ENCODE measurements at places on chromosomes 5 and 9.

- no peak for DNase-seq
Measured at GRCh38 chr5:74235552-74235951, 405.0 kb downstream of the ENC1 start.

- DNase-seq: no peak
Measured at GRCh38 chr9:22208846-22209585, 199.9 kb upstream of the CDKN2B start.

- DNase-seq: no peak
Measured at GRCh38 chr5:39518516-39518915, 93.7 kb upstream of the DAB2 start.

DNA sequence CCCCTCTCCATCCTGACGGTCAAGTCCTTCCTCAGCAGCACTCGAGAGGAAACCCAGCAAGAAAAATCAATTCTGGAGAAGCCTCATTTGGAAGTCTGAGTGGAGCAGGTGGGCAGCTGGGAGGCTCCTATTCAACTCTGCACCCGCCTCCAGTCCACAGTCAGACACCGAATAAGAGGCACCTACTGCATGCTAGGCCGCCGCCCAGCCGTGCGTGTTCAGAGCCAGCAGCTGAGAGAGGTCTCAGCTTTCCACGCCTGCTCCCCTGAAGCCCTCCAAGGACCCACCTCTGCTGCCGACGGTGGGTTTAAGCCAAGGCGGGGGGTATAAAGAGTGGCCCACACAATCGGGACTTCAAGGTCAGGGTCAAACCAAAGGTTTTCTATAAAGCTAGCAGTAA is 41.9 kb downstream of the VAV2 start:
- no peak for DNase-seq

DNA sequence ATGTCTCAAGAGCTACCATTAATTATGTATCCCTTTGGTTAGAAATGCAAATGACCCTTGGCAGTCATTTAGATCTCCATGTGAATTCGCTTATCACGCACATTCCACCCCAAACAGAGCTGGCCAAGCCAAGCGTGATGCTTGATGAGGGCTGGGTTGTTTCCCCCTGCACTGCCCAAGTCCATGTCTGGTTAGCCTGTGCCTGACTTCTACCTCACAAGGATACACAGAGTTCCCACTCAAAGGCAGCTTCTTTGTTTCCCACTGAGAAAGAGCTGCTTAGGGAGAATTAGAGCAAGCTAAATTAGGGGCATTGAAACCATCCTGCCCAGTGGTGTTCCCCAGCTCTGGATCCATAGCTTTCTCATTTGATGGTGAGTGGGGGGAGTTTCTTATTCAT is 87.2 kb downstream of the FSTL4 start:
- no peak for DNase-seq

GRCh38 chr9:89702401-89702800 is 97.6 kb downstream of the GADD45G start:
- no peak for DNase-seq

- DNase-seq: no peak
Measured at GRCh38 chr5:131068076-131068475, 97.0 kb downstream of the HINT1 start.

DNA sequence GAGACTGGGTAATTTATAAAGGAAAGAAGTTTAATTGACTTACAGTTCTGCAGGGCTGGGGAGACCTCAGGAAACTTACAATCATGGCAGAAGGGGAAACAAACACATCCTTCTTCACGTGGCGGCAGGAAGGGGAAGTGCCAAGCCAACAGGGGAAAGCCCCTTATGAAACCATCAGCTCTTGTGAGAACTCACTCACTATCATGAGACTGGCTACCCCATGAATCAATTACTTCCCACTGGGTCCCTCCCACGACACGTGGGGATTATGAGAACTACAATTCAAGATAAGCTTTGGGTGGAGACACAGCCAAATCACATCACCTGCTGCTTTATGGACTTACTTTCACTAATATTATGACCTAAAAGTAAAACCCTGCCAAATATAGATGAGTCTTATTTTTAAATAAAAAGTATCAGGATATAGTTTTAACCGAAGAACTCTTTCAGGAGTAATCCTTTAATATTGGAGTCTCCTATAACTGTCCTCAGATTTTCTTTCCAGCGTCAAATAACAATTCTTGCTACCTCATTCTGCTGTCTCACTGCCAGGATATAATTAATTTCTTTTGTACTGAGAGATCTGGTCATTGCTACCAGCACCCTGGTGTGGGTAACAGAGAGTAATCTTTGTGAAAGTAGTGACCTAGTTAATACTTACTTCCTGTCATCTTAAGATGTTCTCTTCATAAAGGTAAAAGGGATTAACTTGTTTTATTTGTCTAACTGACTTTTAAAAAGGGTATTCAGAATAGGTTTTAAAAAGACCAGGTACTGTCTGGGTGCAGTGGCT is 68.6 kb downstream of the NLN start:
- DNase-seq: no peak

- DNase-seq: peak; percentile 43
Measured at GRCh38 chr5:126846344-126846743, 69.4 kb downstream of the LMNB1 start.

GRCh38 chr5:116144103-116144502 is 59.3 kb downstream of the COMMD10 start:
- no peak for DNase-seq

GRCh38 chr5:96930058-96930457 is 5.8 kb upstream of the LNPEP start:
- peak; percentile 67 for DNase-seq

DNA sequence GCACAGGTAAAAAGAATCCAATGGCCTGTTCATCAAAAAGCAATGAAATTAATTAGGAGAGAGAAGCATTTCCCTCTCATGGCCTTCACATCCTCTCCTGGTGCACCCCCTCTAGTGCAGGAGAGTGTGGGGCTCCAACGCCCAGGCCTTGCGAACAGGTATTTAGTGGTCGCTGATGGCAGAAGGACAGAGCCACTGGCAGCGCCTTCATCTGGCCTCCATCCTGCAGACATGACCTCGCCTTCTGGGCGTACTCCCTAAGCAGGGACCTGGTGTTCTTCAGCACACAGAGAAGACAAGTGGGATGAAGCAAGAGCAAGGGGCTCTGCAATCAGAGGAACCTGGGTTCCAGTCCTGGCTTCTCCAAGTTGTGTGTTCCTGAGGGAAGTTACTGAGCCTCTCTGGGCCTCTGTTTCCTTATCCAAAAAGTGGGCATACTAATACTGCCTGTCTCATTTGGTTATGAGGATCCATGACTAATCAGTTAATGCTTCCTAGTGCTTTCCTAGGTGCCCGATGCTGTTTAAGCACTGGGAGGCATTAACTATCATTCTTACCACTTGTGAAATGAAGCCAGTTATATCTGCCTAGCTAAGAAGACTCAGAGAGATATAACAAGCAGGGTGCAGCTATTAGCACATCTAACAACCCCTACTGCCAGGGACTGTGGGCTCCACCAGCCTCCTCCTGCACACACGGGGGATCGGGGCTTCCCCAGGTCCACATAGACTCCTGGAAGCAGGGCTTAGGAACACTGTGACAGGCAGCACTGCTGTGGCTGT is 77.3 kb downstream of the SEMA4D start:
- peak; percentile 41 for DNase-seq

DNA sequence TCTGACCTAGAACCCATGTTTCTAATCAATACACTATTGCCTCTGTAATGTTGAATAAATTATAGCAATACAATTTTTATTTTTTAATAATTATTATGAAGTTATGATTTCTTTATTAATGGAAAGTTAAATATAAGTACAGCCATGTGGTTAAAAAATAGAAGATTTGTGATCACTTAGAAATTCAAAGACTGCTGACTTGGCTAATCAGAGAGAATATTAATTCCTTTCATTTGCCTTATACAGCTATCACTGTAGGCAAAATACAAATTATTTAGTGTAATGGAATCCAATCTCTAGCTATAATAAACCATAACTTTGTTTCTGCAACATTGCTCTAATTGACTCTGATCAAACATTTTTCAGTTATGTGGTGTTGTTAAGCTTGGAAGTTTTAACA is 255.0 kb upstream of the TAS2R1 start:
- no peak for DNase-seq

DNA sequence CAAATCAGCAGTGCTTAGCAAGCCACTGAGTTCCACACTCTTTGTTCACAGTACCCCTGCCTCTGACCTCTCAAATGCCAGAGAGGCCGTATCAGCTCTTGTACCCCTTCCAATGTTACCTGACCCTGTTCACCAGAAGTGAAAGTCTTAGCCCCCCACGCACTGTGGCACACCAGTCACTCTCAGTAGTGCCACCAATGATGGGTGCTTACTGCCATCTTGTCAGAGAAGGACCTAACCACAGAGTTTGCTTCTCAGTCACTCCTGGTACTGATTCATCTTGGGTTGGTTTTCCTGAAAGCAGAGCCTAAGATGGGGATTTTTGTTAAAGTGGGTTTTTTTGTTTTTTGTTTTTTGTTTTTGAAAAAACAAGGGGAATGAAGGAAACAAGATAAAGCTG is 28.8 kb upstream of the PANK3 start:
- no peak for DNase-seq

DNA sequence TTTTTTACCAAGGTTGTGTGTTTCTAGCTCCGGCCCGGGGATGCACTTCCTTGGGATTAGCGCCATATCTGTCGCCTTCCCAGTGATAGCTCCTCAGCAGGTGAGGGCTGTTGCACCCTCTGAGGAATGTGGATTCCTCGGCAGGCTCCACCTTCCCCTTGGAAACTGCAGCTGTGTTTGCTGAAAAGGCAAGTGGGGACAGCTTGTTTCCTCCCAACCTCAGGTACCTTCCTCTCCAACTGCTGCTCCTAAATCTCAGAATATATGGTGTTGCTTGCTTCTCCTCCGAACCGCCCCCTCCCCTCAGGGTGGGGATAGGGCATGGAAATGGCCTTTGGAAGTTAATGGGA is 1.3 kb downstream of the SLC1A1 start:
- DNase-seq: no peak

- DNase-seq: no peak
Measured at GRCh38 chr9:21961569-21961968, 32.6 kb downstream of the CDKN2A start.

- no peak for DNase-seq
Measured at GRCh38 chr9:36018891-36019720, 17.6 kb upstream of the RECK start.

- DNase-seq: no peak
Measured at GRCh38 chr5:9888501-9888901, 258.4 kb upstream of the TAS2R1 start.

- DNase-seq: no peak
Measured at GRCh38 chr5:164941132-164941531, 1435.7 kb downstream of the MAT2B start.

DNA sequence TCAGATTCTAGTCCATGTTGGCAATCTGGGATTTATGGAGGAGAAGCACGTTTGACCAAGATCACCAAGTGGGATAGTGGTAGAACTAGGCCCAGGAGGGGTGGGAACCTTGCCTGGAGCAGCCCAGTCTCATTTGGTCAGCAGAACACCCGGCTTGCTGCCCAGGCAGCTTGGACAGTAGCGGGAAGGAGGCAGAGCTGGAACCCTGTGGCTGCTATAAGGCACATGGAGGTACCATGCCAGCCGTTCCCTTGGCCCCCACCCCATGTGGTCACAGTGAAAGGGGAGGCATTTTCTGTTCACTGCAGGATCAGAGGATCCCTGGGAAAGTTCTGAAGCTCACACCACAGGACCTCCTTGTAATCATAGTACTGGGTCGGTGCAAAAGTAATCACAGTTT is 75.4 kb upstream of the ORM1 start:
- no peak for DNase-seq

GRCh38 chr9:13956107-13956506 is 357.8 kb downstream of the NFIB start:
- no peak for DNase-seq

- DNase-seq: no peak
Measured at GRCh38 chr9:131402738-131403492, 9.0 kb downstream of the PRRC2B start.

DNA sequence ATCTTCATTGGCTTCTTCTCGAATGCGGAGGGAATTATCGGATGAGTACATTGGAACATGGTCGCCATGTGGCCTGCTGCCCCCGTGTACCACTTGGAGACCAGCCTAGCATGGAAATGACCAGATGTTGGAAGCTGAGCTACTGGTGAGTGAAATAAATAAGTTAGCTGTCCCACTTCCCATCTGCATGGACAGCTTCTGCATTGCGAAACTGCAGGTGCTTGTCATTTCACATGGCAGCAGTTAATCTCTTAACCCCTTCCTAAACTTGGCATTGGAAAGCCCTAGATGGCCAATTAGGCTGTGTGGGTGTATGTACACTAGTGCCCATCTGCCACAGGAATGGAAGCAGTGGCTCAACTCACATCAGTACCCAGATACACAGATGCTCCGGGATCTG is 246.6 kb upstream of the IL12B start:
- DNase-seq: no peak

DNA sequence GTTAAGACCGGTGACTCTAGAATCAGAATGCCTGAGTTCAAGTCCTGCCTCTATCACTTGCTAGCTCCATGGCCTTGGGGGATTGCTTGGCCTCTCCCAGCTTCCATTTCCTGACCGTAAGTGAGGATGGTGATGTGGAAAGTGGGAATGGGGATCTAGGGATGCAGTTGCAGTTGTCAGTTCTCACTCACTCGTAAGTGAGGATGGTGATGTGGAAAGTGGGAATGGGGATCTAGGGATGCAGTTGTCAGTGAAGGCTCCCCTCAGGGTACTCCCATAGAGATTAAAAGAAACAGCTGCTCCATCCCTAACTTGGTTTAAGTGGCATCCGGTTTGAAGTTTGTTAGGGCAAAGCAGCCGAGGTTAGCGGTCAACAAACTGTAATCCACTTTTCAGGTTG is 3.0 kb upstream of the IL9 start:
- no peak for DNase-seq

GRCh38 chr9:131018621-131019020 is 9.6 kb downstream of the LAMC3 start:
- DNase-seq: no peak

- DNase-seq: peak; percentile 31
Measured at GRCh38 chr5:122076669-122077365, 1.2 kb downstream of the LOX start.
